ENCODE measurements at places on chromosomes 7 and 10. TPM values are rescaled to one million over a fixed set of nuclear protein-coding genes. Genes with fewer than 3 reads are reported as not detected.

The TRUB1 gene
- total RNA-seq = 22.2 TPM

The GPR158 gene
- under 0.01 TPM for total RNA-seq

The PNLIPRP1 gene
- not detected for total RNA-seq

The SPDYE2 gene
- 0.05 TPM for total RNA-seq

The SLC18A3 gene
- not detected for total RNA-seq

The CRHR2 gene
- under 0.01 TPM for total RNA-seq

The CPA2 gene
- total RNA-seq = 0.14 TPM

The CYP3A7 gene
- 0.99 TPM for total RNA-seq

The COL26A1 gene
- total RNA-seq = 3.0 TPM

The PARD3 gene
- total RNA-seq = 23.5 TPM

The LBX1 gene
- total RNA-seq = not detected

The NEUROG3 gene
- not detected for total RNA-seq

The PITX3 gene
- total RNA-seq = 0.05 TPM

Data from thymus (tissue), 14 donors.